ENCODE measurements at places on chromosomes 5 and 9.

DNA sequence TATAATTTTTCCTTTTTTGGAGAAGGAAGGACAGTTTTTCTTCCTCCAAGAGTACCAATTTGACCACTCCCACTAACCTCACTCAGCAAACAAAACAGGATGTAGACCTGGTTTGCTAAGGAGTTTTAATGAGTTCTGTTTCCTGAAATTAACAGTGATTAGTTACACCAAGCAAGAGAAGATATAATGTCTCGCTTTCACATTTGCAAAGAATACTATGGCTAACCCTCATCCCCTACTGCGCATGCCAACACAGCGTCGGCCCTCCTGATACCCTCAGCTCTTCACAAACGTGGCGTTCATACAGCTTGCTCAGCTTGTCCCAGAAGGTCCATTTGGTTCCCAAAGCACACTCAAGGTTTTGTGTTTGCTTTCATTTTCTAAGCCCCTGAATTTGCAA lies 41.9 kb upstream of the IPPK start:
- DNase-seq = no peak

GRCh38 chr9:132994410-132995120 lies 16.1 kb downstream of the GFI1B start:
- DNase-seq = no peak

GRCh38 chr5:110836851-110837250 lies 98.0 kb downstream of the SLC25A46 start:
- no peak for DNase-seq

DNA sequence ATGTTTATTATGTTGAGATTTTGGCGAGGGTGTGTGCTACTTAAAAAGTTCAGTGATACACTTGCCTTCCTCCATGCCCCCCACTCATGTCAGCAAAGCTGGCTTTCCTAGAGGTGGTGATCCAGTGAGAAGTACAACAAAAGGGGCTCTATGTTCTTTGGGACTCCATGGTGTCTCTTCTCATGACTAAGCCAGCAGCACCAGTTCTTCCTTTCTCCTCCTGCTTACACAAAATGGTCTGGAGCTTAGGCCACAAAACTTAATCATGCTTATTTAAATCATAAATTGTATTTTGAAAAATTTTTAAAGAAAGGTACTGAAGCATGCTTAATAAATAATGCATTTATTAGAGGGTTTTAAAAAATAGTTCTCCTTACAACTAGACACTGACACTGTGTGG lies 22.4 kb downstream of the MOCS2 start:
- no peak for DNase-seq

DNA sequence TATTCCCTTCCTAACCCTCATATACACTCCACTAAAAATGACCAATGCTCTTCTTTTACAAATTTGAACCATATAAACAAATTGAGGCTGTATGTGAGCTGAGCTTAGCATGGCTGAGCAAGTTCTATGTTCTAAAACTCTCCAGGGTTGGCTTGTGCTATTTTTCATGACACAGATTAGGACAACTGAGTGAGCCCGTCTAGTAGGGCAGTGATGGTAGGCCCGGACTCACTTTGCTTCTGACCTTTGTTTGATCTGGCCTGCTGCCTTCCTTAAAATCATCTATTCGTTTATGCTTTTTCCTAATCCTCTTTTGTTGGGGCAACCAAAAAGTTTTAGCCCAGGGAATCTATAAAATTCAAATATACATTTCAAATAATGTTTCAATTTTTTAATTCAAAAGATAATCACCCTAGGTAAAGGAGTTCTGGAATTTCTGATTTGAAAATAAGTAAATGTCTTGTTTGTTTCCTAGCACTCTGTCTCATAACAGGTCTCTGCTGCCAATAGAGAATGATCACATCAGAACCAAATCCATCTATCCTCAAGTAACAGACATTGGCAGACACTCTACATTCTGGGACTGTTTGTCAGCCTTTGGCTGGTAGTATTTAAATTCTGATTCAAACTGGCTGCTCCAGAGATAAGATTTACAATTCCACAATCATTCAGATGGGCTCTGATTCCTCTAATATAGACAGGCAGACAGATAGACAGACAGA lies 217.0 kb upstream of the TARS1 start:
- no peak for DNase-seq

DNA sequence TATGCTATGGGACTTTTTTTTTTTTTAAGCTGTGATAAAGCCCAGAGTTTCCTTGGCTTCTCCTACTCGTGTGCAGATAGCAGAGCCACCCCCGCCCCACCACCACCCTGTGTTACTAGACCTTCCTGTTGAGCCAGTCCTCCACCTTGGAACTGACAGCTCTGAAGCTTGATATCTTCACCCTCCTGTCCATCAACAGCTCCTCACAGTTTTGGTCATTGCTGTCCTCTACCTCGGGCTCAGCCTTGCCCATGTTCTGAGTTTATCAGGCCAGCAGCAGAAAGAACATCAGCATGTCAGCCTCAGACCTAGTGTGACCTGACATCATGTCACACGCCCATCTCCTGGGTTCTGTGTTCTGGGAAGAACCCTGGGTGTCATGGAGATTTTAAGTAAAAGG lies 167.1 kb upstream of the RAI14 start:
- no peak for DNase-seq

DNA sequence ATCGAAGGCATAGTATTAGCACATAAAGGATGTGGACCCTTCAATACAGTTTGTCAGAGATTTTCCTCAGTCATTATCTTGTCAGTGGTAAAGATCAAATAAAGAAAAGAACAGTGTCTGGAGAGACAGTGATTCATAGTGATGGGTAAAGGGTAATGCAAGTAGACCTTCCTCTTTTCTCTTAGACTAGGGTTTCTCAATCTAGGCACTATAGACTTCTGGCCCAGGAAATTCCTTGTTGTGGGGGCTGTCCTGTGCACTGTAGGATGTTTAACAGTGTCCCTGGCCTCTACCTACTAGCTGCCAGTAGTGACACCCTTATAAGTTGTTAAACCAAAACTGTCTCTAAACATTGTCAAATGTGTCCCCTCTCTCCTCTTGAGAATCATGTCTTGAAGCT lies 6.9 kb downstream of the CAMK4 start:
- no peak for DNase-seq

DNA sequence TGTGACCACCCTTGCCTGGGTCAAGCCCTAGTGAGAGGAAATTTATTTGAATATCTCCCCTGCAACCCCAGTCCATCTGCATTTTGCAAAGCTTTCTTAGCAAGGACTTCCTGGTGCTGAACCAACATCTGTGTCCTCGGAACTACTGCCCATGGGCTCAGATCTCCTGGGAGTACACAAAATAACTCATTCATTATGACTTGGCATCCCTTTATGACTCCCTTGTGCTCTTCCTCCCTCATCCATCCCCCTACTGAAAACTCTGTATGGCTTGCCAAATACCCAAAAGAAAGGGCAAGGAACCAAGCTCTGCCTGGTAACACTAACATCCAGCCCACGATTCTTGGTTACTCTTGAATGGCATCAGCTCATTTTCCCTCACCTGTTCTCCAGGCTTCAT lies 368.5 kb downstream of the NTRK2 start:
- no peak for DNase-seq

DNA sequence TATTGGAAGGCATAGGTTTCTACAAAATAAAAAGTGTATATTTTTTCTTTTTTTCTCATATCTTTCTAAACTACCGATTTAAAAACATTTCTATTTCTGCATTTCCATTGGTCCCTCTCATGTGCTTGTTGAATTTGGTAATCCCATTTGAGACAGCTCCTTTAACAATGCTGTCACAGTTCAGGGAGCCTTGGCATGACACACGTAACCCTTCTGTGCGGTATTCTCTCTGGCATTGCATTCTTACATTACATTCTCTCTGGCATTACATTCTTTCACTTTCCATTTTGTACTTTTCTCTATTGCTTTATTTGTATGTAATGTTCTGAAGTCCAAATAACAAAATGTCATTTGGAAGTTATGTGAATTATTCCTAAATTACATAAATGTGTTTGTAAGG lies 150.7 kb upstream of the RASGRF2 start:
- DNase-seq = no peak

GRCh38 chr5:40361378-40361777 lies 318.3 kb upstream of the PTGER4 start:
- no peak for DNase-seq

GRCh38 chr9:116178481-116179211 lies 25.1 kb downstream of the PAPPA start:
- DNase-seq = no peak

GRCh38 chr9:133242241-133242640 lies 32.8 kb downstream of the ABO start:
- DNase-seq = no peak

- DNase-seq = no peak
Observed at GRCh38 chr5:28927559-28928326, 1889.4 kb upstream of the CDH9 start.

GRCh38 chr5:59301727-59302126 lies 591.8 kb downstream of the PDE4D start:
- DNase-seq = no peak

DNA sequence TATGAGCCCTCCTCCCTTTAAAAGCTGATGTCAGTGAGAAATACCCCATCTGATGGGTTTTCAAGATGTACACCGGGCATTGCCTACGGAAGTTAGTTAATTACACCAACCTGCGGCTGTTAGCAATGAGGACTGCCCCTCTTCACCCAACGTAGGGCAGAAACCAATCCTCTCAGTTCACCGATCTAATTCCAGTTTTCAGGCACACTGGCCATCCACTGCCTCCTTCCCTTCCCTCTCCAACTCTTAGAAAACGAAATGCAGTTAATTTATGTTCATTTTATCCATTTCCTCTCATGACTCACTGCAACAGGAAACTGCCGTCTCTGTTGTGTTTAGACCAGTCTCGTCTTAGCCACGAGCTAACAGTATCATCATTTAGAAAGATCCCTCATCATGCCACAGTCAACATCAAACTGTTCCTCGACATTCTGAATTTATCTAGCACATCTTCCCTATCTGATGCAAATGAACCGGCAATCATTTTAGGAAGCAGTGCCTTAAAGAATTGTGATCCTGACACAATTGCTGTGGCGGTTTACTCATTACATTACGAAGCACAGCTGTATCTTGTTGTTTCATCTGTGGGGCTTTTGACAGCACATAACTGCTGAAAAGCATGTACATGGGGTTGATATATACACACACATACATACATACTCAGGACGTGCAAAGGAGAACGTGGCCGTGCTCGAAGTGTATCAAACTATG lies 168.6 kb downstream of the EFNA5 start:
- no peak for DNase-seq

GRCh38 chr5:93497096-93497495 lies 83.9 kb downstream of the NR2F1-AS1 start:
- DNase-seq = no peak

- DNase-seq = no peak
Observed at GRCh38 chr5:111636736-111637135, 120.3 kb downstream of the NREP start.

GRCh38 chr5:80168388-80169028 lies 87.3 kb downstream of the SERINC5 start:
- DNase-seq = no peak

DNA sequence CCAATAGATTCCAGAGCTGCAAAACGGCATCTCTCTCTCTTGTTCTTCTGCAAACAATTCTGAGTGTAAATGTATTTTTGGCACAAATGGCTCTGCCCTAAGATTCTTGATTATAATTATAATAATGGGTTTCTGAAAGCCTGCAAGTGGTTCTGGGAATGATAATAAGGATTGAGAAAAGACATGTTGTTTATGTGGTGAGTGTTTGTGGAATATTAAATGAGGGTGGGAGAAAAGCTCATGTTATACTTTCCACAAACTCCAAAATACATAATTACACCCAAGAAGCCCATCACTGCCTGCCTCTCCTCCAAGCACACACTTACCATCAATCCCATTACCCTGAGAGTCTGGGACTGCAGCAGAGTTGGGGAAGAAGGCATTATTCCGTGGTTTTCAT lies 460.0 kb upstream of the BRINP1 start:
- no peak for DNase-seq

GRCh38 chr9:33415501-33416038 lies 13.2 kb upstream of the AQP7 start:
- peak; percentile 88 for DNase-seq

GRCh38 chr9:135049460-135049859 lies 38.0 kb upstream of the OLFM1 start:
- DNase-seq = no peak

DNA sequence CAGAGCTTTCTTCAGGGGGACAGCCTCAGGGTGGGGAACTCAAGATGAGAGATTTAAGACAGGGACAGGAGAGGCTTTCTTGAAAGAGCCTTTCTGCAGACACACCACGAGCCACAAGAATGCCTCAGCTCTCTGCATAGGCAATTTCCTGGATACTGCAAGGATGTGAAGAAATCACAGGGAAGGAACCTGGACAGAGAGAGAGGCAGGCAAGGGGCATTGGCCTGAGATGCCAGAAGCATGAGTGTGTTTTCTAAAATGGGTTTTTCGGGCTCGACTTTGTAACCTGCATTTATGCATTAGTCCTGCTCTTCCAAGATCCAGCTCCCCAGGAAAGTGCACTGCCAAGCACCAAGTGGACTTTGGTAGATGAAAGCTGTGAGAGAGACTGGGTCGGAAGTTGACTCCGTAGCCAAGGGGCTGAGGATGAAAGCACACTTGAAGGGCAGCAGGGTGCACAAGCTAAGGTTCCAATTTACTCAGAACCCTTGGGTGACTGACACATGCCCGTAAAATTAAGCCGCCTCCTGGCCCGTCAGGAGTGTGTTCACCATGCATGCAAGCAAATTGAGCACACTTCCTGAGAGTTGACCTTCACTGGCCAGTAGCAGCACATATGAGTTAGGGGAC lies 90.9 kb downstream of the CFAP90 start:
- no peak for DNase-seq

- DNase-seq = no peak
Observed at GRCh38 chr5:109485030-109485429, 75.3 kb upstream of the PJA2 start.

GRCh38 chr9:97625620-97626019 lies 7.5 kb downstream of the TSTD2 start:
- DNase-seq = no peak

GRCh38 chr5:171678646-171679045 lies 107.0 kb upstream of the SMIM23 start:
- no peak for DNase-seq

DNA sequence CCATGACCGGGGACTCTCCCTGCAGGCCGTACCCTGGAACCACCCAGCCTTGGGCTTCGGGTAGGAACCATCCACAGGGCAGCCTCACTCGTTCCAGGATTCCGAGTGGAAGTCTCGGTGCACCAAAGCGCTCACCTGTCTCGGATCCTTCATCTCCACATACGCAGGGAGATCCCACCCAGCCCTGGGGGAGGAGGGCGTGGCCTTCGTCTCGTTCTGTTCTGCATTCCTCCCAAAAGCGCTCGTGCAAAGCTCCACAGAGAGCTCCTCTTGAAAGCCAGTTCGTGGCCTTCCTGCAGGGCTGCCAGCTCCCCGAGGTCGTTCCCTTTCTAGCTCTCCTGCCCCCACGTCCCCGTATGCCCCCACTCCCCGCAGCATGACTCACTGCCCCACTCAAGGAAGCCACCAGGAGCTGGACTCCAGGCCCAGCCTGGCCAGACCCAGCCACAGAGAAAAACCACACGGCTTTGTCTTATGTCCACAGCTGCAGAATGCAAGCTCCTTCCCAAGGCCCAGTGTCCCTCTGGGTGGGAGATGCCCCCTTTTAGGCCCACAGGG lies 65.0 kb upstream of the SARDH start:
- DNase-seq = no peak
